A549 treated with DMSO at 1 μM for 4 hours (cell line): ENCODE measurements at places on chromosomes 16 and 17. TPM values are rescaled to one million over a fixed set of nuclear protein-coding genes. Genes with fewer than 3 reads are reported as not detected.

The CMTM1 gene
- 0.52 to 1.9 TPM (median 1.3 TPM) in 5 replicates for total RNA-seq

The CRHR1 gene
- total RNA-seq = 0.08 to 0.45 TPM (median 0.25 TPM) in 5 replicates

The CDRT15L2 gene
- not detected in 5 replicates for total RNA-seq

The DCUN1D3 gene
- 4.3 to 5.7 TPM (median 5.0 TPM) in 5 replicates for total RNA-seq

The CDH3 gene
- total RNA-seq = 0.12 to 0.39 TPM (median 0.21 TPM) in 5 replicates

The ZPBP2 gene
- not detected in 5 replicates for total RNA-seq
